ENCODE measurements at places on chromosomes 5 and 9.

DNA sequence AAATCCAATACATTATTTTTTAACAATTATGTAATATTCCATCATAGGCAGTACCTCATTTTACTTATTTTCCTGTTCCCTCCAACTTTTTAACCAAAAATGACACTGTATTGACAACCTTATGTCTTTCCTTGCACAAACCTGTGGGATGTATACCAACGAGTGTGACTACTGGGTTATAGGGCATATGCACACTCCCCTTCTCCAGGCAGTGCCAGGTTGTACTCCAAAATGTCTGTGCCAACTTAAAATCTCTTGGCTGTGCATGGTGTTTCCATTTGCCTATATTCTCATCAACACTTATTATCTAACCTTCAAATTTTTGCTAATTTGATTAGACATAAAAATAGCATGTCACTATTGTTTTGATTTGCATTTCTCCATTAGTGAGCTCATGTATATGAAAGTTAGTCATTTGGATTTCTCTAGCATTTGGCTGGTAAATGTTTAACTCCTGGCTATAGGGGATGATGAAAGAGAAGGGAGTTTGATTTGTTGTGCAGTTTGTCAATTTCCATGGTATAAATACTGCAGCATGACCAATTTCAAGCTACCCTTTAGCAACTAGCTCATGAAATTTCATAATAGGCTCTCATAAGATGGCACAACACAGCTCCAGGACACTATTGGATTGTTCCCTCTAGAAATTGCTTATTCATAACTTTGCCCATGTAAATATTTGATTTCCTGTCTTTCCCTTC is 129.9 kb downstream of the BAAT start:
- DNase-seq, result no peak

GRCh38 chr5:56080375-56081052 is 85.8 kb upstream of the IL6ST start:
- no peak for DNase-seq

- DNase-seq, result no peak
These were observed 1020.3 kb upstream of the ACO1 start for GRCh38 chr9:31364171-31364570.

GRCh38 chr9:87564111-87564510 is 66.4 kb downstream of the DAPK1 start:
- no peak for DNase-seq

GRCh38 chr9:105297442-105298075 is 53.1 kb downstream of the SLC44A1 start:
- no peak for DNase-seq

DNA sequence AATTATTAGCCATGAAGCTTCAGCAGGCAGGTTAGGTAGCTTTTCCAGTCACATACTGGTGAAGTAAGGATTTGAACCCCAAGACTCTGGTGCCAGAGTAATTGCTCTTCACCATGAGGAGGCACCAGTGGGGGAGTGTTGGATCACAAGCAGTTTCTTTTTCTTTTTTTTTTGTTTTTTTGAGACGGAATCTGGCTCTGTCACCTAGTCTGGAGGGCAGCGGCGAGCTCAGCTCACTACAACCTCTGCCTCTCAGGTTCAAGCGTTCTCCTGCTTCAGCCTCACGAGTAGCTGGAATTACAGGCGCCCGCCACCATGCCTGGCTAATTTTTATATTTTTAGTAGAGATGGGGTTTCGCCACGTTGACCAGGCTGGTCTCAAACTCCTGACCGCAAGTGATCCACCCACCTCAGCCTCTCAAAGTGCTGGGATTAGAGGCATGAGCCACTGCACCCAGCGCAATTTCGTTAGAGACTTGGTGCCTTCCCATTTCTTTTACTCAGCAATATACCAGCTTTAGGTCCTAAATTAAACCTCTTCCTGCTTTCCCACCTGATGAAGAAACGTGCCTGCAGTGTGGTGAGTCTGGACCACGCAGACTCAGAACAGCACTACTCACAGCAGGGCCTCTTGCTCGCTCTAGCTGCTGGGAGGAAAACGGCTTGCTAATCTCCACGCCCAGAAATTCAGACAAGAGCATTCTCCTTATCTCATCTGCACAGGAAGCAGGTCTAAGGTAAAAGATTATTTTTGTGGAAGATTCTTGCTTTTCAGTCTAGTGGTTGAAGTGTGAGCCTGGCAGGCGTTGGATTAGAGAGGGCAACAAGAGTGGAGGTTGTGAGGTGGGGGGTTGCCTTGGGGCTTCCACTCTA is at the start of gene S100Z:
TSS of gene S100Z (plus strand) at position 596 of the 873 bp plus-strand sequence. CDS start 25,346 bp downstream, outside the sequence.
- DNase-seq, result peak; percentile 5

DNA sequence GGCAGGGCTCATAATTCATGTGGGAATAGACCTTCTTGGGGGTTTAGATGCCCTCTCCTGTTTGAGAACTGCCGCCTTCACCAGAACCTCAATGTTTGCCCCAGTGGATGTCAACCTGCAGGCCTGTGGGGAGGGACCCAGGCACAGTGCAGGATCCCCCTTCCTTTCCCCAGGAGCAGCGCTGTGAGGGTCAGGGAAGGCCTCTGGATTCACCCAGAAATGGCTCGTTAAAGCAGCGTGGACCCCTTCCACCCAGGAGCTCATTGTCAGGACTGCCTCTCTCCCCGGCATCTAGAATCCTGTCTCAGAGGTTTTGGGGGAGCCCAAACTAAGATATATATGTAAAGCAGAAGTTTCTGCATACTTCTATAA is 188.3 kb downstream of the GADD45G start:
- DNase-seq, result no peak

- DNase-seq, result no peak
These were observed 97.9 kb upstream of the MAMDC2 start for GRCh38 chr9:69945671-69946141.

- DNase-seq, result no peak
These were observed 10.8 kb downstream of the CDC37L1 start for GRCh38 chr9:4690144-4690543.

DNA sequence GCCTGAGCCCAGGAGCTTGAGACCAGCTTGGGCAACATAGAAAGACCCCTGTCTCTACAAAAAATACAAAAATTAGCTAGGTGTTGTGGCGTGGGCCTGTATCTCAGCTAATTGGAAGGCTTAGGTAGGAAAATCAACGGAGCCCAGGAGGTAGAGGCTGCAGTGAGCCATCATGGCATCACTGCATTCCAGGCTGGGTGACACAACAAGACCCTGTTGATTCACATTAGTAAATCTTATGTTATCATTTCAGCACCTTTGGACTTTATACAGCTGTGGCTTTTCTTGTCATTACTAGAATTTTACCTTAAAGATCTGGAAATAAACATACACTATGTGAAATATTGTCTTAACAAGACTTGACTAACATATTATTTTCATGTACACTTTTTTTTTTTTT is 185.0 kb downstream of the ZNF608 start:
- DNase-seq, result no peak

- no peak for DNase-seq
These were observed 31.8 kb downstream of the SLC38A9 start for GRCh38 chr5:55680353-55680752.

DNA sequence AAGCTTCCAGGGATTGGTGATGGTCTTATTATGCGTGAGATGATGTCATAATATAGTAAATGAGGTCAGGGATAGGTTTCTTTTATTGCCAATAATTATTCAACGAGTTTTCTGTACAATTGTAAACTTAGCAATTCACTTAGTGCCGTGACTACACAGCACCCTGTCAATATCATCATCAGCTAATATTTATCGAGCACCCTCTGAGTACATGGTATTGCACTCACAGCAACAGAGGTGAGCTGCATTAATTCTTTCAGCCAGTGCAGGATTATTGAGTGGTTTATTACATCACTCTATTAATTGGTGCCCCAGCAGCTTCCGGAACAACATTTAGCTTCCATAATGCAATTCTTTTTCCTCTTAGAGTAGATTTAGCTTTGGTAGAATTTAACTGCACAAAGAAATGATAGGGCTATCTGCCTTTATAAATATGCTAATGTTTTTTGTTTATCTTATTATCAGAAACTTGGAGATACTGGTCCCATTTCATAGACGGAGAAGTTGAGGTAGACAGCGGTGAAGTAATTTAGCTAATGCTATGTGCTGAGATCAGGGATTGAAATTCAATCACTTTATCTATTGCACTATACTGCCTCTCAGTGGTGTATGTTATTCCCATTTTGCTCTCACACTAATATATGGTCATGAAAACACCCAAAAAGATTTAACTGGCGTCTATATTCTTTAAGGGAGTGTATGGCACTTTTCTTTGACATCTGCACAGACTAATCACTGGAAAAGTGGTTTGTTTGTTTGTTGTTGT is 726.1 kb upstream of the WWC1 start:
- no peak for DNase-seq

GRCh38 chr5:66862020-66862419 is 265.8 kb downstream of the MAST4 start:
- no peak for DNase-seq

Measured in activated CD4-positive, CD25-positive, alpha-beta regulatory T cell (primary cell).